ENCODE measurements at places on chromosomes 16 and 17. TPM values are rescaled to one million over a fixed set of nuclear protein-coding genes. Genes with fewer than 3 reads are reported as not detected.

The BIRC5 gene
- total RNA-seq = 114 TPM

The SMG6 gene
- total RNA-seq = 17.5 TPM

- DNase-seq = no peak
These were observed 127.1 kb downstream of the CDH13 start for GRCh38 chr16:82753821-82754220.

GRCh38 chr17:68314916-68315535 is 23.7 kb downstream of the ARSG start:
- no peak for DNase-seq

DNA sequence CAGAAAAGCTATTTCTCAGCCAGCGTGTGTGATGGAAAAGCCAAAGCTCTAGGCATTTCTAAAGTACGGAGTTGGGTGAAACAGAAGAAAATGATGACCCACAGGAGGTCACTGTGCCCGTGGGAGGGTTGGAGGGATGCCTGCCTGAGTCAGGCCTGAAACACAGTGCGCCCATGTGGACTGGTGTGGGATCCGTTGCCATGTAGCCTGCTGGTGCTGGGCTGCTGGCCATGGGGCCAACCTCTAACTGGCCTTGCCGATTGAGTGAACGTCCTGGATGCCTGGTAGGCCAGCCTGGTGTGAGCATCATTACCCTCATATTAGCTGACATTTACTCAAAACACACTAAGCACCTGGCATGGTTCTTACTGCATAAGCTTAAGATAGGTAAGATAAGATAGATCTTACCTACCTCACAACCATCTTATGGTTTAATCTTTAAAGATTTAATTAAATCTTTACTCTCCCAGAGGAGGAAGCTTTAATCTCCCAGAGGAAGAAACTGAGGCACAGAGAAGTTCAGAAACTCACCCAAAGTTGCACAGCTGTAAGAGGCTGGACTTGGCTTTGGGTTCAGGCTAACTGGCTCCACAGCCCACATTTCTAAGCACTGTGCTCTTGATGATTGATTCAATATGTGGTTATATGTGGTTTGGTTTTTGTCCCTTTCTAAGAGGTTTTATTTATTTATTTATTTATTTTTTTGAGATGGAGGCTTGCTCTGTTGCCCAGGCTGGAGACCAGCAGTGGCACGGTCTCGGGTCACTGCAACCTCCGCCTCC is 15.7 kb downstream of the MGAT5B start:
- DNase-seq = no peak

- DNase-seq = no peak
These were observed 71.9 kb upstream of the NOG start for GRCh38 chr17:56521414-56522141.

DNA sequence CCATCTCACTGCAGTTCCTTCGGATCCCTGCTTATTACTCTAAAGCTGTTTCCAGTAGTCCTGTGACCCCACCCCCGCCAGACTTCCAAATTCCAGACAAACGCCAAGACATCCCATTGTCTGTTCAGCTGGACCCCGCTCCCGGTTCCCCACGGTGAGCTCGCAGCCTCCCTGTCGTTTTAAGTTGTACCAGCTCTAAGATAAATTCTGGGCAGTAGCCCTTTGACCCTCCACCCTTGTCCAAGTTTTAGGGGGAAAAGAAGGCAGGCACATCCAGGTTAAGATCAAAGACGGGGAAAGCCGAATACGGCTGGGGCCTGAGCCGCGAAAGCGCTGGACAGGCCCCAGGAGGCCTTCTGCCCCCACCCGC is 589 bp downstream of the ARL6IP1 start:
- DNase-seq = peak; percentile 36

- no peak for DNase-seq
These were observed 230.5 kb upstream of the ASIC2 start for GRCh38 chr17:33523577-33523981.

The C16orf87 gene
- total RNA-seq = 3.6 TPM

DNA sequence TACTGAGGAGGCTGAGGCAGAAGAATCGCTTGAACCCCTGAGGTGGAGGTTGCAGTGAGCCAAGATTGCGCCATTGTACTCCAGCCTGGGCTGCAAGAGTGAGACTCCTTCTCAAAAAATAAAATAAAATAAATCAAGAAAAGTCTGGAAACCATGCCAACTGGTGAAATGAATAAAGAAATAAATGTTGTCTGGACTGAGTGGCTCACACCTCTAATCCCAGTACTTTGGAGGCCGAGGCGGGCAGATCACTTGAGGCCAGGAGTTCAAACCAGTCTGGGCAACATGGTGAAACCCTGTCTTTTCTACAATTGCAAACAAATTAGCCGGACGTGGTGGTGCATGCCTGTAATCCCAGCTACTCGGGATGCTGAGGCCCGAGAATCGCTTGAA is 744 bp upstream of the LRRC37A3 start:
- peak; percentile 28 for DNase-seq

GRCh38 chr17:78294356-78294755 is 62.9 kb downstream of the TMEM235 start:
- no peak for DNase-seq

DNA sequence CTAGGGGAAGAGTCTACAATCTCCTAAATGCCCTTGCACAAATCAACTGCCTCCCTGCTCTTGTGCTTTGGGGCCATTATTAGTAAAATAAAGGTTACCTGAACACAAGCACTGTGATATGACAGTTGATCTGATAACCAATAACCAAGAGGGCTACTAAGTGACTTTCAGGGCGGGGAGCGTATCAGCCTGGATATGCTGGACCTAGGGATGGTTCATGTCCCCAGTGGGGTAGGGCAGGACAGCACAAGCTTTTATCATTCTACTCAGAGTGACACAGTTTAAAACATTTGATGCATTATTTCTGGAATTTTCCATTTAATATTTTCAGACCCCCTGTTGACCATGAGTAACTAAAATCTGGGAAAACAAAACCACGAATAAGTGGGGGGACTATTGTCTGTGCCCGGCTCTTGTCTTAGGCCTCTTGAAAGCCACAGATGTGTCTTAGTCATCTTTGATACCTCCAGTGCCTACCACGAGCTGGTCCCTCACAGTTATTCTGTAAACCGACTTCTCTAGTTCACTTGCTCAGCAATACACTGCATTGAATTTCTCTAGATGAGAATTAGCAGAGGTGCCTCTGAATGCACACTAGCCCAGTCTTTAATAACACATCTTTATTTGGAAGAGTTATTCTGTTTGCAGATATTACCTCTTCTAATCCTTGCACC is 94.6 kb upstream of the DHX40 start:
- no peak for DNase-seq

The GUCY2D gene
- 0.03 TPM for total RNA-seq

DNA sequence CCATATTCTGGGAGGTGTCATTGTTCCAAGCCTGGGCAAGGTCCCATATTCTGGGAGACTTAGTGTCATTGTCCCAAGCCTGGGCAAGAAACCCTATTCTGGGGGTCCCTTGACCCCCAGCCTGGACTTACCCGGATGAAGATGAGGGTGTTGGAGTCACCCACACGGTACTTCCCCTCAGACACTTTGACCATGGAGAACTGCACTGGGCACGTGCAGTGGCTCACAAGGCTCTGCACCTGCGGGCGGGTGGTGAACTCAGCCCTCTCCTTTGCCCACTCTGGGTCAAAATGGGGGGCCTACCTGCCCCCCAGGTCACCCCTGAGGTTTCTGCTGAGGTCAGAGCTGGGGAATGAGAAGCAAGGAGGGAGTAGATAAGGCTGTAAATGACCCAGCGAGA is 4.1 kb downstream of the GAS2L2 start:
- no peak for DNase-seq

- no peak for DNase-seq
These were observed 104.5 kb downstream of the SNX29 start for GRCh38 chr16:12081048-12081404.

The LPO gene
- not detected for total RNA-seq

The NDEL1 gene
- 24.6 TPM for total RNA-seq

GRCh38 chr17:2262135-2262587 is 41.4 kb downstream of the SMG6 start:
- DNase-seq = no peak

- no peak for DNase-seq
These were observed 9.6 kb downstream of the ERBB2 start for GRCh38 chr17:39709319-39709997.

The KRT39 gene
- not detected for total RNA-seq

GRCh38 chr17:82568997-82569393 is 49.5 kb downstream of the FOXK2 start:
- DNase-seq = no peak

GRCh38 chr17:48239603-48239995 is 132.0 kb downstream of the SNX11 start:
- DNase-seq = no peak

GRCh38 chr16:84266451-84266850 is 26.6 kb upstream of the KCNG4 start:
- DNase-seq = peak; percentile 71

The SCIMP gene
- total RNA-seq = not detected

The EPX gene
- not detected for total RNA-seq

GRCh38 chr16:11377154-11377553 is 31.9 kb downstream of the RMI2 start:
- no peak for DNase-seq

- DNase-seq = no peak
These were observed 7.3 kb downstream of the C16orf89 start for GRCh38 chr16:5058476-5058875.

GRCh38 chr16:79639576-79640311 is 39.2 kb upstream of the MAF start:
- peak; percentile 2 for DNase-seq

DNA sequence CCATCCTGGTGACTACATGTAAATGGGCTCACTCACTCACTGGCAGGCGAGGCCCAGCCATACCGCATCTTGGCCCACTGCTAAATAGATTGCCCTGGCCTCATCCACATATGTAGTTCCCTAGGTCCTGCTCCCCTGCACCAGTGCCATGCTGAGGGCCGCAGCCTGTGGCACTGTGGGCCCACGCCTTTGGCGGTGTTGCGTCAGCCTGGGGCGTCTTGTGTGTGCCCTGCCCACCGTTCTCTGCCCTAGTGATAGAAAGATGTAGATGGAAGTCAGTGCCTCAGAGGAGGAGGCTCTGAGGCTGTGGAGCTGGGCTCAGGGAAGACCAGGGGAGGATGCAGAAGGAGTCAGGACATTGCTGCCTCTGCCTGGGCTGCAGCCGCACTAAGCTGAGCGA is 18.9 kb downstream of the C17orf75 start:
- no peak for DNase-seq

DNA sequence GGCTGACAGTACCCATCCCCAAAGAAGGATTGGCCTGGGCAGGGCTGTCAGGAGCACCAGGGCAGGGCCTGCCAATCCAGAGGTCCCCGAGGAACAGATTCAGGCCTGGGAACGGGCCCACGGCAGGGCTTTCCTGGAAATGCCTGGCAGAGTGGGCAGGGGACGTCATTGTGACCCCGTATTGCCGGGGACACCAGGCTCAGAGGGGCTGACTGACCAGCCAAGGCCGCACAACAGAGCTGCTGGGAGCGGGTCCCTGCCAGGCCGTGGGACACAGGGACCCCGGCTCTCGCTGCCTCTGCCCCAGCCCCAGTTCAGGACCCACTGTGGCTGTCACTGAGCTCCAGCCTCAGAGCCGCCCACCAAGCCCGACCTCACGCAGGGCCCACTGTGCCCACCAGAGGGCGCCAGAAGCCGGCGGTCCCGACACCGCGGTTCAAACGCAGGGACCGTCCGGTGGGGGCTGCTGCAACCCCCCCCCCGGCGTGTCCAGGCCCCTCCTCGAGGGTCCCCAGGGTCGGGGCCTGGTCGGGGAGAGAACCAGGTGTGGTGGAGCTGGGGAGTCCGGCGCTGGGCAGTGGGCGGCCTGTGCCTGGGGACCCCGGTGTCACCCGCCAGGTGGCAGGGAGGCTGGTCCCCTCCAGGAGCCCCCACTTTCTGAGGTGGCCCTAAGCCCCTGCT is 15.2 kb upstream of the SSTR5 start:
- DNase-seq = peak; percentile 57

The TXNDC11 gene
- total RNA-seq = 49.3 TPM

The TNP2 gene
- not detected for total RNA-seq

The CREBBP gene
- total RNA-seq = 19.3 TPM

The CD7 gene
- not detected for total RNA-seq

The KRT36 gene
- not detected for total RNA-seq

DNA sequence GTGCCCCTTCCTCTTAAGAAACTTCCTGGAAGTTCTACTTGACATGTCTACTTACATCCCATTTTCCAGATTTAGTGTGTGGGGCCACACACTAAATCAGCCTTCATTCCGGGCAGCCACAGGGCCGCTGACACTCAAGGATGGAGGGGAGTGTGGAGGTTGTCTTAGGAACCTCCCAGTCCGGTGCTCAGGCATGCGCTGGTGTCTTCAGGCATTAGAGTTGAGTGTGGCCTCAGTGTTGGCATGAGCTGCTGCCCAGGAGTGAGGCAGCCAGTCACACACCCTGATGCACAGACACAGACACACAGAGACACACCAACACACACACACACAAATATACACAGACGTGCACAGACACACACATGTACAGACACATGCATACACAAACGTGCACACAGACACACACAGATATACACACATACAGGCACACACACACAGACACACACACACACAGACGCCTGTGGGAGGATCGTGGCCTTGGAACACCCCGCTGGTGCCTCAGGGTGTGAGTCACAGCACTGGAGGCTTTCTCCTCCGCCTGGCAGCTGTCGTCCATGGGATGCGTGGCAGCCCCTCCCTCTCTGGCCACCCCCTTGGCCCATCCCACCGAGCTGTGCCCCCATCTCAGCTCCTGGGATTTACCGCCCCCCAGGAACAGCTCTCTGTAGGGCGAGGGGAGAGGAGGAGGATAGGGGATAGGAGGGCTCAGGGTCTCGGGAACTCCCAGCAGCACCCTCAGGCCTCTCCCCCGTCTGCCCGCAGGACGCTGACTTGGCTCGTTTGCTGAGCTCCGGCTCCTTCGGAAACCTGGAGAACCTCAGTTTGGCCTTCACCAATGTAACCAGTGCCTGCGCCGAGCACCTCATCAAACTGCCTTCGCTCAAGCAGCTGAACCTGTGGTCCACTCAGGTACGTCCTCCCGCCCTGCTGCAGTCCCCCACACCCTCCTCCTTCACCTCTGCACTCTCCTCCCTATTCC is 75.6 kb upstream of the PLCG2 start:
- no peak for DNase-seq

The KRTAP29-1 gene
- not detected for total RNA-seq

- no peak for DNase-seq
These were observed 124.2 kb upstream of the N4BP1 start for GRCh38 chr16:48734220-48734619.

DNA sequence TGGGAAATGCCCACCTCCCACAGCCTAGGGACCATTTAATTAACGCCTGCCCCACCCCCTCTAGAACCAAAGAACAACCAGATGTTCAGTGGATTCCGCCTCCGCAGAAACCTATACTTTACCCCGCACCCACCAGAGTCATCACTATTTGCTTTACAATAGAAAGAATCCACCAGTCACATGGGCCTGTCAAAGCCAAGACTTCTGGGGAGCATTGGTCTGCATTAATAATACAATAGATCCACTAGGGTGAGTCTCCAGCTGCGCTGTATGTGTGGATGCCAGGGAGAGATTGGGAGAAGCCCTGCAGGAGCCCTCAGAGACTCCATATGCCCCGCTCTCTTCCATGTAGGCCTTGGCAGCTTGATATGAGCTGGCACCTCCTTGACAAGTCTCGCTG is 31.3 kb downstream of the CLEC19A start:
- no peak for DNase-seq

Measured in HT-29 (cell line).